ENCODE measurements at places on chromosomes 13 and 19. TPM values are rescaled to one million over a fixed set of nuclear protein-coding genes. Genes with fewer than 3 reads are reported as not detected.

Gene DAND5
- not detected for total RNA-seq

DNA sequence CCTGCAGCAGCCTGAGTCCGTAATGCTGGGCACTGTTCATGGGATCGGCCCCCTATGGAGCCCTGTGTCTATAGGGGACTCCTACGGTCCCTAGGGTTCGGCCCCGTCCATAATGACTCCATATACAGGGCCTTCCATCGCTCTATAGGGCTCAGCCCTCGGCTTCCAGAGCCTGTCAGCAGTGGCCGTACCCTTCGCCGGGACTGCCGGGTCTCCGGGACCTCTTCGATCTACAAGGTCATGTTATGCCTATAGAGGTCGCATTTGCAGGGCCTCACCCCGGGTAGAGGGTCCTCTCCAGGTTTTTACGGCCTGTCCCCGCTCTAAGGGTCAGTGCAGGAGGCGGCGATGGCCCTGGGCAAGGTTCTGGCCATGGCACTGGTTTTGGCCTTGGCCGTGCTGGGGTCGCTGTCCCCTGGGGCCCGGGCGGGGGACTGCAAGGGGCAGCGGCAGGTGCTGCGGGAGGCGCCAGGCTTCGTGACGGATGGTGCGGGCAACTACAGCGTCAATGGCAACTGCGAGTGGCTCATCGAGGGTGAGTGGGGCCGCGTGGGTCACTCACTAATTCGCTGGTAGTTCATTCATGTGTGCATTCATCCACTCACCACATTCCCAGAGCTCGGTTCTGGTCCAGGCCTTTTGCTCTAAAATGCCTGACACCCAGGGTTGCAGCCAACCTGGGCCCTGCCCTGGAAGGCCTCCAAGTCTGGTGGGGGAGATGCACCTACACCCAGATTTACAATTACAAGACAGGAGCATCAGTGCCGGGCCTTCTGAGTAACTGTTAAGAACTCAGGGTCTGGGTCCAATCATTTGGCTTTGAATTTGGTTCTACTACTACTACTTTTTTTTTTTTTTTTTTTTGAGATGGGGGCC is 699 bp downstream of the MEGF8 start:
- peaks cover 16% of the 10 kb centered on the region for H3K27me3 ChIP-seq
- H3K27ac ChIP-seq, result peak overlapping the region; percentile 55
- peak overlapping the region; percentile 84 for H3K4me3 ChIP-seq
- no peaks in the 10 kb centered on the region for H3K36me3 ChIP-seq
- DNase-seq, result peak; percentile 51

Gene SLC27A5
- total RNA-seq, result 3.5 TPM

Gene RETN
- not detected for total RNA-seq

DNA sequence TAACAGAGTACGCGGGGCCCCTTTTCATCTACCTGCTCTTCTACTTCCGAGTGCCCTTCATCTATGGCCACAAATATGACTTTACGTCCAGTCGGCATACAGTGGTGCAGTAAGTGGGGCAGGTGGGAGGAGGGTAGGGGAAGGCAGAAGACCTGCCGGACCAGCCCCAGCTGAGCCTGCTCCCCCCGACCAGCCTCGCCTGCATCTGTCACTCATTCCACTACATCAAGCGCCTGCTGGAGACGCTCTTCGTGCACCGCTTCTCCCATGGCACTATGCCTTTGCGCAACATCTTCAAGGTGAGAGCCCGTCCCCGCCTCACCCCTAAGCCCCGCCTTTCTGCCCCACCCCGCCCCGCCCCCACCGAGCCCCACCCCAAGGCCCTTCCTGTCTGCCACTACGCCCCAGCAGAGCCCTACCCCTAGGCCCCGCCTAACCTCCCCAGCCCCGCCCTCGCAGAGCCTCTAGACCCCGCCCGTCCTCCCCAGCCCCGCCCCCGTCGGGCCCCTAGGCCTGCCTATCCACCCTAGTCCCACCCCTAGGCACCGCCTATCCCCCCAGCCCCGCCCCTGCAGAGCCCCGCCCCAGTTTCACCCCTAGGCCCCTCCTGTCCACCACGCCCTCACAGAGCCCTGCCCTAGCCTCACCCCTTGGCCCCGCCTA is 7.7 kb downstream of the NDUFB7 start:
- DNase-seq, result no peak
- H3K4me1 ChIP-seq, result peaks cover 39% of the 10 kb centered on the region
- H3K27me3 ChIP-seq, result no peaks in the 10 kb centered on the region
- H3K36me3 ChIP-seq, result peaks cover 46% of the 10 kb centered on the region
- no peak overlapping the region for H3K27ac ChIP-seq

Gene SLC27A1
- total RNA-seq, result 3.0 TPM

Gene CCL25
- total RNA-seq, result not detected

- H3K4me3 ChIP-seq, result no peak overlapping the region
- H3K27ac ChIP-seq, result no peak overlapping the region
- H3K27me3 ChIP-seq, result peaks cover 11% of the 10 kb centered on the region
- H3K36me3 ChIP-seq, result no peaks in the 10 kb centered on the region
- no peak for DNase-seq
These were observed 9.4 kb downstream of the CELF5 start for GRCh38 chr19:3233831-3234230.

DNA sequence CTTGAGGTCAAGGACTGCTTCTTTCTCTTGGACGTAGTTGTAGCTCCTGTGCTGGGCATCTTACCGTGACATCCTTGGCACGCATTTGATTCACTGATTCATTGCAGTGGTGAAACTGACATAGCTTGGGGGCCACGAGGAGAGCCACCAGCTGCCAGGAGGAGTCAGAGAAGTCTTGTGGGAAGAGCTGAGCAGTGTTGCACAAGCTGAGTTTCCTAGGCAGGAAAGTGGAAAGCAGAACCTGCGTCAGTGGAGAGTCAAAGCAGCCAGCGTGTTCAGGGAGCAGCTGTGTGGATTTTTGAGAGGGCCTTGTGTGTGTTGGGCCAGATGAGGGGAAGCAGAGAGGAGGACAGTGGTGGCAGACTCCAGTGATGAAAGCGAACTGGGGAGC is 5.3 kb upstream of the GPR183 start:
- H3K4me1 ChIP-seq, result peaks cover 88% of the 10 kb centered on the region
- peak overlapping the region; percentile 33 for H3K27ac ChIP-seq
- DNase-seq, result no peak
- no peak overlapping the region for H3K4me3 ChIP-seq
- H3K36me3 ChIP-seq, result no peaks in the 10 kb centered on the region
- H3K27me3 ChIP-seq, result no peaks in the 10 kb centered on the region

DNA sequence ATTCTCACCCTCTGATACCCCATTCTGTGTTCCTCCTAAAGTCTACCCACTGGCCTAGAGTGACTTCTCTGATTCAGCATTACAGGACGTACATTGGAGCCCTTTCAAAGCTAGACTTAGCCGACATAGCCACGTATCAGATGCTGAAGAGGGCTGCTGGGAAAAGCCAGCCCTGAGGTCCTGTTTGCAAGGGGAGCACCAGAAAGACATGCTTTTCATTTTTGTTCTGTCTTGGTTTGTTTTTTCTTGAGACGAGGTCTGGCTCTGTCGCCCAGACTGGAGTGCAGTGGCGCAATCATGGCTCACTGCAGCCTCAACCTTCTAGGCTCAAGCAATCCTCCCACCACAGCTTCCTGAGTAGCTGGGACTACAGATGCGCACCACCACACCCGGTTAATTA is 6.3 kb upstream of the ZSWIM4 start:
- H3K36me3 ChIP-seq, result no peaks in the 10 kb centered on the region
- peak; percentile 53 for DNase-seq
- no peaks in the 10 kb centered on the region for H3K27me3 ChIP-seq
- H3K4me3 ChIP-seq, result no peak overlapping the region

DNA sequence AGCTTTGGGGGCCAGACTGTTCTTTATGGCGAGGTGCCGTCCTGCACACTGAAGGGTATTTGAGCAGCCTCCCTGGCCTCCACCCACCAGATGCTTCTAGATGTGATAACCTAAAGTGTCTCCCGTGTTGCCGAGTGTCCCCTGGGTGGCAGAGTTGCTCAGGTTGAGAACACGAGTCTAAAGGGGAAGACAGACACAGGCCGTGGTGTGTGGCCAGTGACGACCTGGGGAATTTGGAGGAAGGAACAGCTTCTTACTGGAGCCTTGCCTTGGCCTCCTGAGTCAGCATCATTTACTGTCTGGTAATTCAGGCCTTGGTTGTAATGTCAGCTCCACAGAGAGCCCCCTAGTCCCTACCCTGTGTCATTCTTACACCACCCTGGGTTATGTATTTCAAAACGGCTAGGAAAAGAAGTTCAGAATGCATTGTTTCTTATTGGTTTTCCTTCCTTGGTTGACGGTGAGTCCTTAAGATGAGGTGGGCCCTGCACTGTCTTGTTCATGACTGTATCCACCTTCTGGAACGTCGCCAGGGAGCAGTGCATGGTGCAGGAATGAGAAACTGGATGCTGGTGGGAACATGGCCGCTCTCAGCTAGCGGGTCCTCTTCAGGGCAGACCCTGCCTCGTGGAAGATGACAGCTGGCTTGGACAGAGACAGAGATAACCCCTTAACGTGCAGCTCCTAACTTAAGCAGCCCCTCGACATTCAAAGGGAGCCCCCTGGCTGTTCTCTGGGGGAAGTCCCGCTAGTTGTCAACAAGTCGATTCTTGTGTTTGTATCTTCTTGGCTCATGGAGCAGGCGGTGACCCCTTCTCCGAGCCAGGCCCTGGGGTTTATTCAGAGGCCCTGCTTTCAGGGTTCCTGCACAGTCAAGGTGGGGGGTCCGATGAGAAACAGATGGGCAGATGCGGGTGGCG is 7.2 kb downstream of the SIN3B start:
- no peaks in the 10 kb centered on the region for H3K27me3 ChIP-seq
- DNase-seq, result no peak
- peaks cover 71% of the 10 kb centered on the region for H3K36me3 ChIP-seq
- H3K4me3 ChIP-seq, result no peak overlapping the region

DNA sequence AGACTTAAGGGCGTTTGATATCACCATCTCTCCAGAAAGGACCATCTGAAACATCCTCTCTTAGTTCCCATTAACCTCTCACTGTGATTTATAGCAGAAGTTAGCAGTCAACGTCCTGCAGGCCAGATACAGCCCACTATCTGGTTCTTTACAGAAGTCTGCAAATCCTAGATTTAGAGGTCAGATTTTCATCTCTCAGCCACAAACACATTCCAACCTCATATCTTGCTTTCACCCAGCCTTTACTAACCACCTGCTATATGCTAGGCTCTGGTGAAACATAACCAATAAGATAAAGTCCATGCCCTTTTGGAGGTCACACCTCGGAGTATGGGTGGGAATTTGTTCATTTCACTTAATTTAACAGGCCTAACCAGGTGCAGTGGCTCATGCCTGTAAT is 76.8 kb upstream of the CACNA1A start:
- no peak overlapping the region for H3K4me3 ChIP-seq
- H3K4me1 ChIP-seq, result no peaks in the 10 kb centered on the region
- DNase-seq, result no peak
- H3K27me3 ChIP-seq, result no peaks in the 10 kb centered on the region

GRCh38 chr13:36369268-36370107 is 23.3 kb upstream of the SPART start:
- no peaks in the 10 kb centered on the region for H3K36me3 ChIP-seq
- H3K27ac ChIP-seq, result no peak overlapping the region
- no peaks in the 10 kb centered on the region for H3K27me3 ChIP-seq
- DNase-seq, result no peak
- H3K4me1 ChIP-seq, result no peaks in the 10 kb centered on the region

Gene ZNF440
- 6.8 TPM for total RNA-seq

- no peaks in the 10 kb centered on the region for H3K27me3 ChIP-seq
- no peaks in the 10 kb centered on the region for H3K36me3 ChIP-seq
- H3K4me1 ChIP-seq, result no peaks in the 10 kb centered on the region
- no peak for DNase-seq
- H3K4me3 ChIP-seq, result no peak overlapping the region
- no peak overlapping the region for H3K27ac ChIP-seq
These were observed 45.1 kb downstream of the TMEM255B start for GRCh38 chr13:113804017-113804702.

DNA sequence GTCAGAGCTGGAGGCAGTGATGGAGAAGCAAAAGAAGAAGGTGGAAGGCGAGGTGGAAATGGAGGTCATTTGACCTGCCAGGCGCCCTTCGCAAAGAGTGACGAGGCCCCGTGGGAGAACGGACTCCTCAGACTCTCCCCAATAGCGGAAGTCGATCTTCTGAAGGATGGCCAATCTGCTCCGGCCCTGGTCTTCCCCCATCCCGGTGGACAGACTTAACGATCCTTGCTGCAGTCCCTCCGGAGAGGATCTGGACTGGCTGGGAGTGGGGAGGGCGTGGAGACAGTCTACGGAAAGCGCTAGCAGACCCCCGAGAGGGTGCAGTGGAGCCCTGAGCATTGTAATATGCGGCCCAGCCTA is 11.9 kb downstream of the EPS8L1 start:
- H3K4me1 ChIP-seq, result peaks cover 27% of the 10 kb centered on the region
- H3K27me3 ChIP-seq, result peaks cover 53% of the 10 kb centered on the region
- peak overlapping the region; percentile 16 for H3K4me3 ChIP-seq

GRCh38 chr13:89750371-89750770 is 1597.1 kb upstream of the MIR17HG start:
- H3K27ac ChIP-seq, result no peak overlapping the region
- DNase-seq, result no peak
- no peaks in the 10 kb centered on the region for H3K27me3 ChIP-seq
- H3K36me3 ChIP-seq, result no peaks in the 10 kb centered on the region
- H3K4me1 ChIP-seq, result no peaks in the 10 kb centered on the region

Gene MATK
- 9.4 TPM for total RNA-seq

DNA sequence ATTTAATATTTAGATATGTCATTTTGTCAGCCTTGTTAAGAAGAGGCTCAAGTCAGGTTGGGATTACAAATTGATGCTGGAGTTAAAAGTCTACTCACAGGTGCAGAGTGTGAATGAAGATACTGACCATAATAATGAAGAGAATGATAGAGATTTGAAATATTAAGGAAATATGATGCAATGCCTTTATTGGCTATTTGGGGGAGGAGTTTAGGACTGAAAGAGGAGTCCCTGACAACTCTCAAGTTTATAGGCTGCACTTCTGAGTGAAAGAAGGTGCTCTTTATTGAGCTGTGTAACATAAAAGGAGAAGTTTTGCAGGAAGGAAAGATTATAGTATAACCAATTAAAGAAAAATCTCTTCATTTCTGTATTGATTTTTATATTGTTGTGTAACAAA is 827.7 kb upstream of the PCDH9 start:
- no peak overlapping the region for H3K4me3 ChIP-seq
- H3K27ac ChIP-seq, result no peak overlapping the region
- H3K36me3 ChIP-seq, result no peaks in the 10 kb centered on the region
- H3K27me3 ChIP-seq, result no peaks in the 10 kb centered on the region
- no peaks in the 10 kb centered on the region for H3K4me1 ChIP-seq

GRCh38 chr13:71149046-71149445 is 718.0 kb downstream of the DACH1 start:
- H3K27ac ChIP-seq, result no peak overlapping the region
- no peaks in the 10 kb centered on the region for H3K36me3 ChIP-seq
- H3K4me3 ChIP-seq, result no peak overlapping the region
- no peaks in the 10 kb centered on the region for H3K4me1 ChIP-seq

Data from CD4-positive, alpha-beta T cell (primary cell).